ENCODE measurements at places on chromosomes 4 and X. TPM values are rescaled to one million over a fixed set of nuclear protein-coding genes. Genes with fewer than 3 reads are reported as not detected.

Gene MAGEA9B
- not detected for polyA plus RNA-seq

- DNase-seq: no peak
Observed at GRCh38 chr4:184790826-184791225, 34.9 kb downstream of the ACSL1 start.

DNA sequence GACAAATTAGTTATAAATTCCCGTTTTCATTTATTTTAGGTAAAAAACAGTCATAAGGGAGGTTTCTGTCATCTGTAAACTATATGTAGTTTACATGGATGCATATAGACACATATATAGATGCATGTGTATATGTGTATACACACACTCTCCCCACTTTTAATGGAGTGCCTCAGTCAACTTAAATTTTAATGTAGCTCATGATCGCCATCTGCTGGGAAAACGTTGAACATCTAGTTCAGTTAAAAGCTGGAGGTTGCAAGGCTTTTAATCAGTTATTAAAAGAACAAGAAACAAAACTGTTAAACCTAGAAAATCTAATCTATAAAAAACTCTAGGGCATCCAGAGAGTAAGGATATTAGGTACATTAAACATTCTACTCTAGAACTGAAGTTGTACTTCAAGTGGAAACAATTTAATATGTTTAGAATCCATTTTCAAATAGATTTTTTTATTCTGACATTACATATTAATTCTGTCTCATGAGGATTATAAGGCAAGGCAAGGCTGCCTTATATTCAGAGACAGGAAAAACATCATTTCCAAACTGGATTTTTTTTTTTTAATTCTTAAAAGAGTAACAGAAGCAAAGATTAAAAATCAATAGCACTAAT is 122.6 kb downstream of the SHISA3 start:
- peak; percentile 76 for DNase-seq

DNA sequence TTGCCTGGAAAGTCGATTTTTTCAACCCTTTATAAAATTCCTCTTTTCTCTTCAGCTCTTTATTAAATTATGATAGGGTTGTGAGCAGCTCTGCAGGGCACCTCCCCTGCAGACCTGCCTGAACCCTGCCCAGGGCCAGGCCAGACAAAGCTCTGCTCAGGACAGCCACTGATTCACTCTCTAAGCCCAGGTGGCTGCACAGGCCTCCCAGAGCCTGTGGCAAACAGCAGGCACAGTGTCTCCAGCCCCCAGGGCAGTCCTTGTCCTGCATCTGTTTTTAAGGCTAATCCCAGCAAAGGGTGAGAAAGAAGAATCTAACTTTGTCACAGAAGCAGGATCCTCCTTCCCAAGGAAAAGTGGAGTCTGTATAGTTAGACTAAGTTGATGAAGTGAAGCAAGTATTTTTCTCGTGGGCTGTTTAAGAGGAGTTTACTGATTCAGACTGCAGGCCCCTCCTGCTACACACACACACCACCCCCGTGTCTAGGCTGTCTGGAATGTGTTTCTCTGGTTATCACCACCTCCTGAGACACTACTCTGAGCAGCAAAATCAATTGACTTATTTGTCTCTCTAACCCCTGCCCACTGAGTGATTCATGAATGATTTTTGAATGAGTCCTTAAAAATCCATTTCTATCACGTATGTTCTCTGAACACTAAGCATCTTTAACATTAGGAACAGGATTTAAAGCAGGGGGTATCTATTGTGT is 101.7 kb downstream of the CHIC2 start:
- peak; percentile 36 for DNase-seq

DNA sequence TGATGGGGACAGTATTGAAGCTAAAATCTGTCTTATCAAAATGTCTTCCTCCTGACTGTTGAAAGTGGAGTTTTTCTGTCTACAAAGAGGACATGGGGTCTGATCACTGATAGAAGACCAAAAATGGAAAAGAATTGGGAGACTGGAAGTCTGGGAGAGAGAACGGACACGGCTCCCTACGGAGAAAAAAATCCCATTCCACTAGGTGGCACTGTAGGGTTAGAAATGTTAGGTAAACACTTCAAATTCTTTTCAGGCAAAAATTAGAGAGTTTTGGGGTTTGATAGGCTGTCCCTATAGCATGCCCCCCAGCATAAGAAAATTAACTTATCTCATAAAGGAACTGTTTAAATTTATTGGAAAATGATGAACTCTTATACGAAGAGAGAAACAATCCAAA is 200.5 kb downstream of the FAM133A start:
- DNase-seq: peak; percentile 72

GRCh38 chr4:88995874-88996273 is 61.1 kb downstream of the FAM13A start:
- no peak for DNase-seq

Gene SPANXN2
- not detected for polyA plus RNA-seq

Gene DGAT2L6
- 0.16 TPM for polyA plus RNA-seq

Gene HTRA3
- polyA plus RNA-seq: 39.4 TPM

- DNase-seq: no peak
Observed at GRCh38 chr4:161583549-161583948, 580.3 kb downstream of the FSTL5 start.

Gene RP2
- 9.3 TPM for polyA plus RNA-seq
